ENCODE measurements at places on chromosomes 5 and 9.

DNA sequence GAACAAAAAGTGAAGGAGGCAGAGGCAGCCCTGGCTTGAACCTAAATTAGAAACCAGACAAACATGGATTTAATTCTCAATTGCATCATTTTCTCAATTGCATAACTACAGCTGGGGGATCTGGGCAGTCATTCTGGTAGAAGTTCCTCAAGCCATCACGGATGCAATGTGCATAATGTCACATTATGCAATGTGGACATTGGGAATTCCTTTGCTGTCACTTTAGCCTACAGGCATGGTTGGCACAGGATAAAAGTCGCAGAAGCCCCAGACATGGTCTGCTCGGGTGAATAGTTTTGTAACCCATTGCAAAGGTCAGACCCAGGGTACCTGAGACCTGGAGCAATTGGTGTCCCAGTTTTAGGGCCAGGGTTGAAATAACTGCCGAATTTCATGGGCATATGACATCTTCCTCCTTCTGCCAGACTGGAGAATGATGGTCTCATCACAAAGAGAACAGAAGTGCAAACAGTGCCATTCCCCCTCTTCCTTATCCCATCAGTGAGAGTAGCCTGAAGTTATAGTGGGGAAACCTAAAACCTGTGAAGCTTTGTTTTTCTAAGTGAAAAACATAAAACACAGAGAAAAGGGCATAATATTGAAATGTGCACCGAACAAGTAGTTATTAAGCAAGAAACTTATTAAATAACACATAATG lies 290.8 kb downstream of the MSX2 start:
- DNase-seq, result no peak

DNA sequence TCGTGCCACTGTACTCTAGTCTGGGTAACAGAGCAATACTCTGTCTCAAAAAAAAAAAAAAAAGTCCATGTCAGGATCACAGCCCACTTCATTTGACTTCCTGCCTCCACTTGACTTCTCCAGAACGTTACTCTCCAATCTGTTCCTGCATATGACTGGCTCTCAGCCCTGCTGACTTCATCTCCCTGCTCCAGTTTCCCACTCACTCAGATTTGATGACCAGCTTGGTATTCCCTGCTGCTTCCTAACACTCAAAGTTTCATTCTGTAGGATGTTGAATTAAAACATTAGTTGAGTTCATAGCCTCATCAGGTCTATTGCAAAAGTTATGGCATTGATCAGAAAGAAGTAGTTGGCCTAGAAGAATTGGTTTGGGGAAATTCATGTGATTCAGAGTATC lies 52.3 kb downstream of the UGCG start:
- DNase-seq, result no peak

- no peak for DNase-seq
Observed at GRCh38 chr5:89573345-89573744, 690.4 kb upstream of the MEF2C start.

DNA sequence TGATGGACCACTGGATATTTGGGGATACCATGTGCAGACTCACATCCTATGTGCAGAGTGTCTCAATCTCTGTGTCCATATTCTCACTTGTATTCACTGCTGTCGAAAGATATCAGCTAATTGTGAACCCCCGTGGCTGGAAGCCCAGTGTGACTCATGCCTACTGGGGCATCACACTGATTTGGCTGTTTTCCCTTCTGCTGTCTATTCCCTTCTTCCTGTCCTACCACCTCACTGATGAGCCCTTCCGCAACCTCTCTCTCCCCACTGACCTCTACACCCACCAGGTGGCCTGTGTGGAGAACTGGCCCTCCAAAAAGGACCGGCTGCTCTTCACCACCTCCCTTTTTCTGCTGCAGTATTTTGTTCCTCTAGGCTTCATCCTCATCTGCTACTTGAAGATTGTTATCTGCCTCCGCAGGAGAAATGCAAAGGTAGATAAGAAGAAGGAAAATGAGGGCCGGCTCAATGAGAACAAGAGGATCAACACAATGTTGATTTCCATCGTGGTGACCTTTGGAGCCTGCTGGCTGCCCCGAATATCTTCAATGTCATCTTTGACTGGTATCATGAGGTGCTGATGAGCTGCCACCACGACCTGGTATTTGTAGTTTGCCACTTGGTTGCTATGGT lies 54.5 kb upstream of the HNRNPA0 start:
- DNase-seq, result no peak

GRCh38 chr9:137412431-137412830 lies 10.5 kb downstream of the EXD3 start:
- DNase-seq, result no peak

- DNase-seq, result no peak
Observed at GRCh38 chr5:59596586-59597350, 296.8 kb downstream of the PDE4D start.

DNA sequence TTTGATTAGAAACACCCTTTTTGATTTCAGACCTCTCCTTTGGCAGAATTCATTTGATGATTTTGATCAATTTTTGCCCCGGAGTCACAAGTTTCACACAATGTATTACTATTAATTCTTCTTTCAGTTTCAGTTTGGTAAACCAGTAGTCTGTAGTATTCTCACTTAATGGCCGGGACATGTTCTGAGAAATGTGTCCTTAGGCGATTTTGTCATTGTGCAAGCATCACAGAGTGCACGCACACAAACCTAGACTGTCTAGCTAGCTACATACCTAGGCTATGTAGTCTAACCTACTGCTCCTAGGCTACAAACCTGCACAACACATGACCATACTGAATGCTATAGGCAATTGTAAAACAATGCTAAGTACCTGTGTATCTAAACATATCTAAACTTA lies 662.5 kb downstream of the IRX1 start:
- no peak for DNase-seq

DNA sequence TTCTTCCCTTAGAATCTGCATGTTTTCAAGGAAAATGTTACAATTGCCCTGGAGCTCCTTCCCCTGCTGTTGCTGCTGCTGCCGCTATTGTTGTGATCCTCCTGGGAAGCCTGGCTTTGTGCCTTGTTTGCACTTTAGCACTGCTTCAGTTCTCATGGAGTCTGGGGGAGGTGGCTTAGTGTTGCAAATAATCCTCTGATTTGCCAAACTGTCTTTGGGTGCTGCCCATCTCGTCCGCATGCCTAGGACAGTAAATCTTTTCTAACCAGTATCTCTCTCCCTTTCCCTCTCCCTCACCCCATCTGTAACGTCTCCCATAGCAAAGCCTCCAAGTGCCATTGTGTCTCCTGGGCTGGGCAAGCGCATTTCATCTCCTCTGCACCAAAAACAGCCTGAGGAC lies 30.3 kb downstream of the FAM240B start:
- DNase-seq, result no peak

DNA sequence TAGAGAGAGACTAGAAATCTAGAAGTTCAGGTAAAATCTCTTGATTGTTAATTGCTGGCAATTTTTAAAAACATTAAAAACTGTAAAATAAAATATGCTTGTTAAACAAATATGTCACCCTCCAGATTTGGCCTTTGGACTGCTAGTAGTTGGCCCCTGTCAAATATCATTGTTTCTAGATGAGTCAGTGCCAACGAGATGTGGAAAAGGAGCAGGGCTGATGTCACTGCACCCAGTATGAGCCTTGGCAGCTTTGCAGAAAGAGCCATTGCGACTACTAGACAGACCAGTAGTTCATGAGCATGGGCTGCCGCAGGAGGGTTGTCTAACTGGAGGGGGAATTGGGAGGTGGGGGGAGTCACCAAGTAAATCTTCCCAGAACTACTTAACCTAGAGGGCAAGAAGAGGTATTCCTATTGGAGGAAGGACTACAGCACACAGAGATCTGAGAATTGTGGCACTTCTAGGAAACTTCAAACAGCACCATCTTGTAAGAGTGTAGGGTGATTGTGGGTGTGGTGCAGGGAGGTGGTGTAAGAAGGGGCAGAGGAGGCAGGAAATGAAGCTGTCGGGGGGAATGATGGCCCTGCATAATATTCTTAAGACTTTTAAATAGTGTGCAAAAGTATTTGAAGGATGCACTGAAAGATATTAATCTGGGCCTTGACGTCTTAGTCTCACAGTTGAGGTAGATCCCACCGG lies 7.1 kb upstream of the DOCK2 start:
- no peak for DNase-seq

GRCh38 chr5:98424681-98425450 lies 348.6 kb upstream of the RGMB start:
- no peak for DNase-seq

- peak; percentile 27 for DNase-seq
Observed at GRCh38 chr9:134689321-134690181, 47.9 kb downstream of the COL5A1 start.

- DNase-seq, result no peak
Observed at GRCh38 chr9:97703437-97704344, 6.6 kb upstream of the XPA start.

GRCh38 chr5:15893866-15894265 lies 285.7 kb downstream of the MARCHF11 start:
- DNase-seq, result no peak

- DNase-seq, result no peak
Observed at GRCh38 chr5:5335700-5336264, 86.7 kb upstream of the ICE1 start.

DNA sequence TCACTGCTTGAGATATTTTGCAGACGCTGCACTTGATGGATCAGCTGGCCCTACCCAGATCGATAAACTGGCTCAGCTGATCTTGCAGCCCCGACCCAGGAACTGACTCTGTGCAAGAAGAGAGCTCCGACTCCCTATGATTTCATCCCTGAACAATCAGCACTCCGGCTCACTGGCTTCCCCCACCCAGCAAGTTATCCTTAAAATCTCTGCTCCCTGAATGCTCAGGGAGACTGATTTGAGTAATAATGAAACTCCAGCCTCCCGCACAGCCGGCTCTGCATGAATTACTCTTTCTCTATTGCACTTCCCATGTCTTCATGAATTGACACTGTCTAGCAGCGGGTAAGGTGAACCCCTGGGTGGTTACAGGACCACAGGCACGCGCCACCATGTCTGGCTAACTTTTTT lies 16.9 kb upstream of the NANS start:
- no peak for DNase-seq

DNA sequence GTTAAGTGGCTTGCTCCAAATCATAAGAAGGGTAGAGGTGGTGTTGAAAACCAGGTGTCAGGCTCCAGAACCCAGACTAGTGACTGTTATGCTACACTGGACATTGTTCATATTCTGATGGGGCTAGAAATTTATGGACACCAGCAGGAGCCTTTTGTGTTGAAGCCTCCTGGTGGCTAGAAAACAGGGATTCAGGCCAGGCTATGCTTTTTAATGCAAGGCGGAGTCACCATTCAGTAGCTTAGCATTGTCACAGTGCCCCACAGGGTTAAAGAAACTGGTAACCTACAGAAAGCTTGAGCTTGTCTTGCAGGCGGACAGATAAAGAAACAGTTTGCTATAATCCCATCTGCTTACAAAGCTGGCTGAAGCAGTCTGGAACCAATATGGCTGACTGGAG lies 23.0 kb upstream of the GOLM1 start:
- no peak for DNase-seq

GRCh38 chr5:83197326-83197967 lies 120.1 kb downstream of the XRCC4 start:
- DNase-seq, result no peak

DNA sequence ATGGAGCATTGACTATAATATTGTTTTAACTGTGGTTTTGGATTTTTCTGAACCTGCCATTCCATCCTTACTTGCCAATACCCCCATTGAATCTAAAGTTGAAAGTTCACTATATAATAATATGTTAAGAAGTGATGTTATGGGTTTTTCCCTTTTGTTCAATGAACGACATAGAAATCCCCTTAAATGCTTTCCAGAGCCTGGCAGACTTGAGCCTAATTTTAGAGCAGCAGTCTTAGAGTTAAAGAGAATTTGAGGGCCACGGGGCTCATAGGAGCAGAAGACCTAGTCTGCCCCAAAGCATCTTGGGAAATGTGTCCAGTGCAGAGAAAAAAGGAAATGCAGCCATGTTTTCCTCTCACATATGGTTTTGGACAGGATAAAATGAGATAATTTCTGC lies 146.1 kb upstream of the SLC44A1 start:
- DNase-seq, result no peak

DNA sequence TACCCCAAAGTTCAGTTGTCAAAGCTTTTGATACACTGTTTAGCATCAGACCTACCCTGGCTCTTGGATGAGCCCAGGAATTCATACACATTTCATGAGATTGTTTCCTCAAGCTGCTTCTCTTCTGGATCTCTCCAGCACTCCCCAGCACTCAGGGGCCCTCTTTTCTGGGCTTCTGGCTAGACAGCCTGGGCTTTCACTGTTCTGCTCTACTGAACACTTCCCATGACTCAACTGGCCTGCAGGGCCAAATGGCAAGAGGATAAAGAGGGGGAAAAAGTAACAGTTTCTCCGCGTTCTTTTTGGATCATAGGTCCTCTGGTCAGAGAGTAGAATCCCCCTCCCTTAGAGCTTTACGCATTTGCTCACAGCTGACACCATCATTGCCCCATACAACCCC lies 20.9 kb upstream of the LURAP1L start:
- DNase-seq, result no peak

- peak; percentile 19 for DNase-seq
Observed at GRCh38 chr5:167723254-167723871, 568.1 kb upstream of the WWC1 start.

GRCh38 chr5:139181322-139181730 lies 16.8 kb downstream of the SIL1 start:
- DNase-seq, result no peak

GRCh38 chr5:2149195-2149539 lies 266.4 kb upstream of the IRX4 start:
- DNase-seq, result peak; percentile 22

DNA sequence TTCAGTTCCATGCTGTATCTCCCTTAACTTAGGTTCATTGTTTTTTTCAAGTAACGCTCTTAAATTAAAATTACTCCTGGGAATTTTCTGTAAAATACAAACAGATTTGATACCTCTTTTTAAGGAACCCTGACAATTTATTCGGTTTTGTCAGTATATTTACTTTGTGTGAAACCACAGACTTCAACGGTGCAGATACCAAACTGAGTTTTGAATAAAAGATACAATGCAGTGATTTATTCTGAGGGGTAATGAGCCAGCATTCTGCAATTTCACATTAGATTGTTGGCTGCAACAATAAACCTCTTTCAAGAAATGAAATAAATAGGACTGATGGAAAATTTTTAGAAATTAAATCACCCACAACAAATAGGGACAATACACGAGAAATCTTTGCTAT lies 308.6 kb upstream of the EDIL3 start:
- no peak for DNase-seq

DNA sequence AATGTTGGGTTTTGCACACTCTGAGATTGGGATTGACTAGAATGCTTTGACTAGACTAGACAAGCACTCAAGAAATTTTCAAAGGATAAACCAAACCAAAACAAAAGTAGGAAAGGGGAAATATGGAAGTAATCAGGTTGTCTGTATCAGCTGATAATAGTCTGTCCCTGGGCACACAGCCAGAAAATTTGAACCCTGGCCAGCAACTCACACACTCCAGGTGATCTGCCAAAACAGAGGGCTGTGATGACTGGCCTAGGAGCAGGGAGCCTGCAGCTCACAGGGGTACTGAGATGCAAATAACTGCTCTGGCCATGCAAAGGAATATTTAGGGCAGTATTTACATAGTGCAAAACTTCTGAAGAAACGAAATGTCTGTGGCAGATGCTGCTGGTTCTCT lies 112.3 kb upstream of the SMIM23 start:
- DNase-seq, result no peak

GRCh38 chr9:5762421-5762820 lies 70.5 kb downstream of the ERMP1 start:
- DNase-seq, result no peak

- DNase-seq, result no peak
Observed at GRCh38 chr5:1352231-1353219, 7.6 kb upstream of the CLPTM1L start.

Measured in caudate nucleus (tissue), 63 donors.